Stimulated activated CD4-positive, alpha-beta T cell treated with anti-CD3 and anti-CD28 coated beads, Interleukin-15, amount 100 ng/mL, for 1 hour (primary cell): ENCODE measurements at places on chromosomes 1 and 21.
A peak's percentile ranks its signal among the peaks of the same experiment; 100 is the strongest.

DNA sequence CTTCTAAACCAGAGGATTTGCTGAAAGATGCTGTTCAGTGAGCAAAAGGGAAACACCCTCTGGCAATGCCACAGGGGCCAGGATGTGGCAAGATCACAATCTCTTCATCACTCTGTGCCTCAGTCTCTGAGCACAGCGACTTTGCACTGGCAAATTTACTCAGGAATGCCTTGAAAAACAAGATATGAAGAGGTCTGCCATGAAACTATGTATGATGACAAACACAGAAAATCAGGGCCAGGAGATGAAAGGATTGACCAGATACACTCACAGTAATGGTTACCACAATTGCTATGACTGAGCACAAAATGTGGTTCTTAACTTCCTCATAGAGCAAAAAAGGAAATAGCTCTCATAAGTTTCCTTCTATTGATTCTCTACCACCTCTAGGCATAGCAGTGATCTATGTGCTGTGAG lies 5.8 kb downstream of the TTC13 start:
- DNase-seq, result peak; percentile 21

DNA sequence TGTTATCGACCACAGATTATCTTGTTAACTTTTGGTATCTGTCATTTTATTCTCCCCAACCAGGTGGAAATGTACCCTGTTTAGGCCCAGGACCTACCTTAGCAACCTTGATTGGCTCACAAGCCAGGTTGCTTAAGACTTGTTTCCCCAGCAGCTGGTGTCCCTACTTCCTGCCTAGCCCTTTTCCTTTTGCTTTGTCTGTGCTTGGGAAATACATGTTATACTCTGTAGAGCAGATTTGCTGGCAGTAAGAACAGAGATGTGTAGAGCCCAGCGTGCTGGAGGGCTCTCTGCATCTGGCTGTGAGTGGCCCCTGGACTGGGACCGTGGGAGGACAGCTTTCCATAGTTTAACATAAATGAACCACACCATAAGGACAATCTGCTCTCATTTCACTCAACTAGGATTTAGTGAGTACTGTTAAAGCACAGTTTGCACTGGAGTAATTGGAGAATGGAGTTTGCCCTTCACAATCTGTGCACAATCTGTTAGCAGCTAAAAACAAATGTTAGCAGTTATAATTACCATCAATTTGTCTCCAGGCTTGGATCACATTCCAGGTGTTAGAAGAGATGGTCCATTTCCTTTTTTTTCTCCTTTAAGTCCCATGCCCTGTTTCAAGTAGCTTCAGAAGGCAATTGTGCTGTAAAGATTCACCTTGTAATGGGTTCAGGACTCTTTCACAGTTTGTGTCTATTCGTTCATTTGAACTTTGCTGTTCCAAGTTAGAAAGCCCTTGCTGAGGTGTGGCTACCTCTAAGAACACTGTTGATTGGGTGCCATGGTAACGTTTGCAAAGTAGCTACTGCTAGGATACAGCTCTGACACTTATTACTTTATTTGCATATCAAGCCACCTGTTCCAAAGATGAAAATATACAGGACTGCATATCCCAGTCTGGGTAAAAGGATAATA lies at the start of gene APOBEC4:
Gene APOBEC4 (minus strand): TSS at position 770 of the 915 bp plus-strand sequence. CDS start 4,535 bp downstream, outside the sequence.
- no peak for DNase-seq

GRCh38 chr1:52904927-52905698 lies 16.4 kb downstream of the ECHDC2 start:
- no peak for DNase-seq

- DNase-seq, result no peak
Observed at GRCh38 chr1:24557711-24558131, 1.8 kb downstream of the NCMAP start.

DNA sequence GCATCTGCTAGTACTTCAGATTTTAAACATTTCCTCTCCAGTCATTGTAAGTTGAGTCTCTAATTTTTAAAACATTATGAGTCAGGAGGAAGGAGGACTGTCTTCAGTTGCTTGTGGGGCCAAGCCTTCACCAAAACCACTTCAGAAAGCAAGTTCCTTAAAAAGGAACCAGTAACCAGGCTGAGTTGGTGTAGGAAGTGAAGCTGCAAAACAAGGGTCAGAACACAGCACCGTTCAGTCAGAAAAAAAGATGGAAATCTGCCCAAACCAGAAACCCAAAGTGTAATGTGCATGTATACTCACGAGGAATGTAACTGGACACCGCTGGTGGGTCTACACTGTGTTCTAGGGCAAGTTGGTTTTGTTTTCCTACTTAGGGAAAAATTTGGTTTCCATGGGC lies 402.1 kb downstream of the SETD4 start:
- DNase-seq, result no peak

- no peak for DNase-seq
Observed at GRCh38 chr1:38577385-38577784, 282.2 kb downstream of the RRAGC start.

GRCh38 chr1:15916916-15917315 lies 59.0 kb downstream of the ZBTB17 start:
- no peak for DNase-seq

- DNase-seq, result no peak
Observed at GRCh38 chr1:154351363-154352068, 26.2 kb downstream of the ATP8B2 start.

DNA sequence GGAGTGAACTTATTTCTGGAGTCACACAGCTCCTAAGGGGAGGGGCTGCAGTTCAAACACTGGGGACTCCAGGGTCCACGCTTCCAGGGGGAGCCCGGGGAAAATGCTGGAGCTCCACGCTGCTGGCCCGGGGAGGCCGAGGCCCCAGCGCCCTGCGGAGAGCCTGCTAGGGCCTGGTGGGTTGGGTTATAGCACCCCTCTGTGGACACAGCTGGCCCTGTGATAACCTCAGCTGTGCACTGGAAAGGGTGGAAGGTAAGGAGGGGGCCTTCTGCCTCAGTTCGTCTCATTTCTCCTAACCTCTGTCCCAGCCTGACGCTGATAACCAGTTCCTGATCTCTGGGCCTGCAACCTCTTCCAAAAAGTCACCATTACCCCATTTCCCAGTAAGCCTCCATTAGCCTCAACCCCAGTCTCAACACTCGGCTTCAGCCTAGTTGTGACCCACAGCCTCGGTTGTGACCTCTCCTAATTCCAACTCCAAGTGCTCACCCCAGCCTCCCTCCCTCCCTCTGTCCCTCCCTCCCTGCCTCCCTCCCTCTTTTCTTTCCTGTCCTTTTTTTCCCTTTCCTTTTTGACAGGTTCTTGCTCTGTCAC lies 7.1 kb downstream of the NBL1 start:
- DNase-seq, result no peak

GRCh38 chr21:46454142-46454541 lies 4.5 kb upstream of the DIP2A start:
- no peak for DNase-seq

DNA sequence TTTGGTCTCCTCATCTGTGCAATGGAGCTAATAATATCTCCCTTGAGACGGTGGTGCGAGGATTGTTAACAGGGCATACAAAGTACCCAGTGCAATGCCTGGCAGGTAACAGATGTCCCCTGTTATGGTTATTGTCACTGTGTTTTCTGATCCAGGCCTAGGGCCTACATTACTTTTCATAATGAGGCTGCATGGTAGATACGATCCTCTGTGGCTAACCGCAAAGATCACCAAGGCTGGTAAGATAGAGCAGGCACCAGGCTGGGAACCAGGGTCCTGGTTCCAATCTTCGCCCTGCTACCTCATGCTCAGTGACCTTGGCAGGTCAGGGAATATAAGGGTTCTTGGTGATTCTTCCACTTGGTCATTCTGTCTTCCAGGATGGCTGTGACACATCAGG lies 22.7 kb downstream of the KCNA2 start:
- no peak for DNase-seq

DNA sequence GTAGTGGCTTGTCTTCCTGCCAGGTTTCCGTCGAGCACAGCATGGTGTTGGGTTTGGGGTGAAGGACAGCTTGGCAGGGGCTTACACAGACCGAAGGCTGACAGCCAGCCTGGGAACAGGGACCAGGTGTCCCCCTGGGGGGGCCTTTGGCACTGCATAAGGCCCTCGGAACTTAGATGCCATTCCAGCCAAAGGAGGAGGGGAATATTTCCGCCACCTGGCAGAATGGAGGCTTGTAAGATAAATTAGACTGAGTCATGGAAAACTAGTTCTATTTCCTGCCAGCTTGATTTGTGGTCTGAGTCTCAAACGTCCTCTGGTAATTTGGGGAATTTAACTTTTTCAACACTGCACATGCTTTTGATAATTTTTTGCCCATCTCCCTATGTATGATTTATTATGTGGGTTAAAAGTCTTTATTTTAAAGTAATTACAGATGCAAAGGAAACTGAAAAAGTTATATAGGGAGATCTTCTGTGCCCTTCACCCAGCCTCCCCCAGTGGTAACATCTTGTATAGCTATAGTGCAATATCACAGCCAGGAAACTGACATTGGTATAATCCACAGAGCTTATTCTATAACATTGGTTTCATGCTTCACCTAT lies 11.5 kb upstream of the TMEM51 start:
- DNase-seq, result no peak

GRCh38 chr1:3159121-3159520 lies 90.1 kb downstream of the PRDM16 start:
- no peak for DNase-seq
